ENCODE measurements at places on chromosomes 6 and 20.

DNA sequence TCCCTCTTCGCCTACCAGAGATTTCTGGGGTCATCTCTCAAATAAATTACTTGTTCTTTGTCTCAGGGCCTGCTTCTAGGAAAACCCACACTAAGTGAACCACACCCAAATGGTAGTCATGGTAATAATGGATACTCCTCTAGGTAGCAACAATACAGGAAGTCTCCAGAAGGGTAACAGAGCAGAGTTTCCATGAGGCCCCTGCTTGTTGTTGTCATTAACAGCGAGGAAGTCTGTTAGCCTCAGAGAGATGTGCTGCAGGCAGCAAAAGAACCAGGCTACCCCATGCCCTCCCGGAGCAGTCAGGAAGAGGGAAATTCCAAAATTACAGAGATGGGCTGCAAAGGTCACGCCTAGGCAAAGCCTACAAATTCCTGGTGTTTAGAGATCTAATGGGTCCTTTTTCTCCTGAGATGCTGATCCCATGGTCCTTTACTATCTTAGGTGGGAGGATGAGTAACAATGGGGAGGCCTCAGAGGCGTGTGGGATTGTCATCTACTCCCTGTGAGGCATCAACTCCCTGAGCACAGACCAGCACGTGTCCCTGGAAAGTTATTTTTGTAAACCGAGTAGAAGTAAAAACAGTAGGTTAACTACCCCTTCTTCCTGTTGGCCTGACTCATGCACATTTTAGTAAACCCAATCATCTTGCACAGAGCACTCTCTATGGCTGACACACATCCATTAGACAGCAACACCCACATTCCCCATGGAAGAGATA is 10.1 kb downstream of the ISM1 start:
- no peak for DNase-seq

DNA sequence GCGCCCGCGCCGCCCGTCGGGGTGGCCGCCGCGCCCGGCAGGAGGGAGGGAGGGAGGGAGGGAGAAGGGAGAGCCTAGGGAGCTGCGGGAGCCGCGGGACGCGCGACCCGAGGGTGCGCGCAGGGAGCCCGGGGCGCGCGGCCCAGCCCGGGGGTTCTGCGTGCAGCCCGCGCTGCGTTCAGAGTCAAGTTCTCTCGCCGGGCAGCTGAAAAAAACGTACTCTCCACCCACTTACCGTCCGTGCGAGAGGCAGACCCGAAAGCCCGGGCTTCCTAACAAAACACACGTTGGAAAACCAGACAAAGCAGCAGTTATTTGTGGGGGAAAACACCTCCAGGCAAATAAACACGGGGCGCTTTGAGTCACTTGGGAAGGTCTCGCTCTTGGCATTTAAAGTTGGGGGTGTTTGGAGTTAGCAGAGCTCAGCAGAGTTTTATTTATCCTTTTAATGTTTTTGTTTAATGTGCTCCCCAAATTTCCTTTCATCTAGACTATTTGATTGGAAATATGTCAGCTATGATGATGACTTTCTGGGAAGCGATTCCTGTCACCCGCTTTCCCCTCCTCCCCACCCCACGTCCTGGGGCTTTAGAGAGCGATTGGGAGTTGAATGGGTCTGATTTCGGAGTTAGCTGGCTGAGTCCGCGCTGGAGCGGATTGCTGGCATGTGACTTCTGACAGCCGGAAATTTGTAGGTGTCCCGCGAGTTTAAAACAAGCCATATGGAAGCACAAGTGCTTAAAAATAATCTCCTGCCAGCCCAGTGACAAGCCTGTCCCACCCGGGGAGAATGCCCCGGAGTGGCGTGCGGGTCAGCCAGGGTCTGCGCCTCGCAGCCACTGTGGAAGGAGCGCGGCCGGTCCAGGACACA is 1.1 kb downstream of the ESR1 start:
- DNase-seq: no peak

DNA sequence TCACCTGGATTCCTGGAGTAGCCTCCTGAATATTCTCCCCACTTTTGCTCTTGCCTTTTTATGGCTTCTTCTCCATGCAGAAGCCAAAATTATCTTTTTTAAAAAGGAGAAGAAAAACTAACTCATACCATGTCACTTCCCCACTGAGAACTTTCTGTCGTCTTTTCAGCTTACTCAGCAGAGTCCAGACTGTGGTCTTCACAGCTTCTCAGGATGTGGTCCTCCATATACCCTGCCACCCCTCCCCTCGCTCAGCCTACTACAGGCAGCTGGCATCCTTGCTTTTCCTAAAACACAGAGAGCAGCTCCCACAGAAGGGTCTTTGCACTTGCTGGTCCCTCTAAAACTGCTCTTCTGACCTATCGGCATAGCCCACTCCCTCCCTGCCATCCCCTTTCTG is 89.4 kb upstream of the ISM1 start:
- no peak for DNase-seq

GRCh38 chr6:30747902-30748769 is 3.8 kb upstream of the IER3 start:
- DNase-seq: no peak

DNA sequence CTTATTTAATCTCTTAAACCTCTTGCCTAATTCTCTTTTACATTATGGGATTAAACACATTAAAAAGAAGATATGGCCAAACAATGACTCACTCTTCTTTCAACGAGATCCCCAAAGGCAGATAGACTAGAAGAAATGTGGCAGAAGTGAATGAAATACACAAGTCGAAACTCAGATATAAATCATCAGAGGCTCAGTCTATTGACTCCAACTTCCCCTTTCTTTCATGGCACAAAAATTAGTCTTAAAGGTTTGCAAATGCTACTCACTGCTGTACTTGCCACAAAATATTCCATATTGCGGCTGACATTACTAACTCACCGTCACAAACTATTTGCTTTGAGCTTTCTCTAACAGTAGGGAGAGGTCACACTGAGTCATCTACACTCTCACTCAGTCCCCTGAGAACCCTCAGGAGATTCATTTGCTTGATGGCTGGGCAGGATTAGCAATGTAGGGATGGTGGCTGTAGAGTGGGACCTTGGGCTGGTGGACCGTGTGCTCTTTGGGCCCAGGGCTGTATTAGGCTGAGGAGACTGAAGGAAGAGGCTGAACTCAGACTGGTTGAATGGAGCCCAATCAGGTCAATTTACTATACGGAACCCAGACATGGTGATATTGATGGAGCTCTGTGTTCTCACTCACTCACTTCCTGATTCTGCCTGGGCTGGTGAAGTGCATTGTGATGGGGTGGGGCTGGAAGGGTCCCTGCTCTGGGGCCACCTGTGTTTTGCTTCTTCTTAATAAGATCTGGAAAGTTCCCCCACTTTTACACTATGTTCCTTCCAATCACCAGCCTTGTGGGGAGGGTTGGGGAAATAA is 42.8 kb upstream of the UBR2 start:
- DNase-seq: no peak

DNA sequence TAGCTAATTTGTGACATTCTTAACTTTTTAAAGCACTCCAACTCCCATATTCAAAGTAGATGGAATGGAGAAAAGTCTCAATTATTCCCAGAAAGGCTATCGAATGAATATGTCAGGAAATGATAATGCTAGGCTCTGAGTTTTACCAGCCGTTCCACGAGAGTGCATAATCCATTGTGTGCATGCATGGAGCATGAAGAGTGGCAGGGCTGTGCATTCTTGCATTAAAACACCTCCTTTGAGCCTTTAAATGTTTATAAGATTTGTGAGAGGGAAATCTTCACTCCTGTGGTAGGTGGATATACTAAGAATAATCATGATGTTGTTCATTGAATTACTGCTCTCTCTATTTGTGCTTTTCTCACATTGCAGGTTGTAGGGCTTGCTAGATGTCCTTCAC is 178.3 kb downstream of the CARMIL1 start:
- no peak for DNase-seq

DNA sequence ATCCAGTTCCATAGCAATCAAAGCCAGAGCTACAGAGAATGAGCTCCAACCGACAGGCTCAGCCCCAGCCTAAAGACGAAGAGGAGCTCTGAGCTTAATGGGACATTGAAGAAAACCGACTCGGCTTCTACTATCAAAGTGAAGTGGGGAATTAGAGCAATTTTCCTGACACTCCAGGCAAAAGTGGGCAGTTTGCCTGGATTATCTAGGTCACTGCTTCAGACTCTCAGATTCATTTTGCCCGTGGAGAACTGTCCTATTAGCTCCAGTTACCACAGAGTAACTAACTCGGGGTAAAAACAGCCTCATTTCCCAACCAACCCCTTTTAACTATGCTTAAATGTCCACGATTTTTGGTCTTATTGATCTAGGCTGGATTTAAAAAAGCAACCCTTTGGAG is 592.1 kb upstream of the NRSN1 start:
- DNase-seq: no peak

GRCh38 chr6:156595476-156595875 is 181.7 kb upstream of the ARID1B start:
- DNase-seq: no peak

- no peak for DNase-seq
These were observed 209.1 kb upstream of the JARID2 start for GRCh38 chr6:15036690-15037245.
